ENCODE measurements at places on chromosomes 1 and 21. TPM values are rescaled to one million over a fixed set of nuclear protein-coding genes. Genes with fewer than 3 reads are reported as not detected.

- DNase-seq = no peak
Measured at GRCh38 chr1:31208361-31208945, 31.2 kb downstream of the NKAIN1 start.

- no peak for DNase-seq
Measured at GRCh38 chr1:181397845-181398244, 85.5 kb upstream of the CACNA1E start.

DNA sequence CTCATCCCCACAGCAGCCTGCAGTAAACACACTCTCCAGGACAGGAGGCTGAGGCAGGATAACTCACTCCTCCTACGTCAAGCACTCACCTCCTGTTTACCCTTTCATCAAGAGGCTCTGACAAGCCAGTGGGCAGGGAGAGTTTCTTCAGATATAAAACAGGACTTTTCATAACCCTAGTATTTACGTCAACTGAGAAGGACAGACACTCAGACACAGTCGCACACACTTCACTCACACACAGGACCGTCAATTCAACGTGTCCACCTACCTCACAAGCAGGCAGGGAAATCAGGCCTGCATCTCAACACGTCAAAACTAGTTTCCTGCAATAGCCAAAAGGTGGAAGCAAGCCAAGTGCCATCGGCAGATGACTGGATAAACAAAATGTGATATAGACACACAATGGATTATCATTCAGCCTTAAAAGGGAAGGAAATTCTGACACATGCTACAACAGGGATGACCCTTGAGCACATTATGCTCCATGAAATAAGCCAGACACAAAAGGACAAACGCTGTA lies 48.6 kb downstream of the ITPKB start:
- DNase-seq = no peak

- DNase-seq = no peak
Measured at GRCh38 chr1:29050166-29050565, 73.5 kb downstream of the TMEM200B start.

The ANKRD65 gene
- 1.8 TPM for total RNA-seq

DNA sequence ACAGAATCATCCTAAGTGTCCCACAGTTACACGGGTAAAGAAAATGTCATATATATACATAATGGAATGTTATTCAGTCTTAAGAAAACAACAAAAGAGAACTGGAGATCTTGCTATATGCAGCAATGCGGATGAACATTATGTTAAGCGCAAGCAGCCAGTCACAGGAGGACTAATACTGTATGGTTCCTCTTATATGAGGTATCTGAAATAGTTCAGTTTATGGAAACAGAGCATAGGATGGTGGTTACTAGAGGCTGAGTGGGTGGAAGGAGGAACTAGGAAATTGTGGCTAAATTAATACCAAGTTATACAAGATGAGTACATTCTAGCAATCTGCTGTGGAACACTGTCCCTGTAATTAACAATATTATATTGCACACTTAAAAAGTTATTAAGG lies 834.3 kb downstream of the KCNT2 start:
- DNase-seq = no peak

GRCh38 chr21:34243562-34243961 lies 120.2 kb upstream of the KCNE2 start:
- no peak for DNase-seq

GRCh38 chr1:7479571-7479970 lies 291.5 kb upstream of the VAMP3 start:
- no peak for DNase-seq

DNA sequence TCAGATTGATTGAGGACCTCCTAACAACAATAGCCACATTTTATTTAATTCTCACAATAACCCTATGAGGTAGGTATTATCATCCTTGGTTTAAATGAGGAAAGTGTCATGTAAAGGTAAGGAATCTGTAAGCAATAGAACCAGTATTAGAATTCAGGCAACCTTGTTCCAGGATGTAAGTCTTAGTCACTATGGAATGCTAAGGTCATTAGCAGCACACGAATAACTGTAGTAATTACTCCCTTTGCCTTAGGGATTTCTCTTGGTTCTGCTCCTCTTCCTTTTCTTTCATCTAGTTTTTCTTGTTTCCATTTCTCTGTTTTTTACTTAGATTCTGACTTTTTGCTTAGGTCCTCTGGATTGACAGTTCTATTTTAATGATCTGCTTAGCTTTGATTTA lies 23.1 kb upstream of the ATP6V1G3 start:
- no peak for DNase-seq

GRCh38 chr1:70916034-70916427 lies 131.6 kb downstream of the PTGER3 start:
- DNase-seq = no peak

- DNase-seq = no peak
Measured at GRCh38 chr1:109185990-109186732, 27.6 kb upstream of the SARS1 start.

The IL20 gene
- total RNA-seq = not detected

The TMEM9 gene
- total RNA-seq = 20.7 TPM

The AQP10 gene
- total RNA-seq = 0.08 TPM
